ENCODE measurements at places on chromosomes 2 and 18.

GRCh38 chr2:191220671-191221070, 24.5 kb upstream of the MYO1B start:
- DNase-seq = no peak

GRCh38 chr2:6053743-6054142, 361.6 kb downstream of the SOX11 start:
- DNase-seq = no peak

DNA sequence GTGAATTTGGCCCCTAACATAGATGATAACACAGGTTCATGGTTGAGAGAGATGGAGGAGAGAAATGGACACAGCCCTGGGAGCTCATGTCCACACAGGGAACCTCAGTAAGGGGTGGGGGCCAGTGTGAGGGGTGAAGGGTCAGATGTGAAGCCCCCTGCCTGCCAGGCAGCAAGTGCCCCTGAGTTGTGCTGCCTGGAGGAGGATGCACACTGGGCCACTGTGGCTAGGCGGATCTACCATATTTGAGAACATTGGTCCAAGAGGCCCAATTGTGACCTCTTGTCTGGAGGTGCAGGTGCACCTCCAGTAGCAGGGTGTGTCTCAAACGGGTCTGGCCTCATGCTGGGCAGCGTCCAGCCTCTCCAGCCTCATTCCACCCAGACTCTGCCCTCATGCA, 99.6 kb upstream of the SNTG2 start:
- no peak for DNase-seq

- no peak for DNase-seq
Observed at GRCh38 chr18:4524096-4524495, 69.0 kb upstream of the DLGAP1 start.

- no peak for DNase-seq
Observed at GRCh38 chr2:44016282-44016681, 20.5 kb upstream of the LRPPRC start.

DNA sequence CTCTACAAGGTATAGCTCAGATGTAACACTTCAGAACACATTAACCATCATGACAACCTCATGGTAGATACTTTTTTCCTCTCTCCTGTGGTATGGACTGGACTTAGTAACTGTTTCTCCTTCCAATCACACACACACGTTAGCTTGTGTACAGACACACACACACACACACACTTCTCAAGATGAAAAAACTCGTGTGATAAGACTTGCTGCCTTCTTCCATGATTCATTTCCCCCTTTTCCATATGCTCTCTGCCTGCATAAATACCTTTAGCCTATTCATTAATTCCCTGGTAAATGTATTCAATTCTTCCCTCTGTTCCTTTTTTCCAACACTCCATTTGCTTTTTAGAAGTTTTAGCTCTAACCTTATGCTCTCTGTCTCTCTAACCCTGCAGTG, 118.9 kb upstream of the TANK start:
- DNase-seq = no peak

DNA sequence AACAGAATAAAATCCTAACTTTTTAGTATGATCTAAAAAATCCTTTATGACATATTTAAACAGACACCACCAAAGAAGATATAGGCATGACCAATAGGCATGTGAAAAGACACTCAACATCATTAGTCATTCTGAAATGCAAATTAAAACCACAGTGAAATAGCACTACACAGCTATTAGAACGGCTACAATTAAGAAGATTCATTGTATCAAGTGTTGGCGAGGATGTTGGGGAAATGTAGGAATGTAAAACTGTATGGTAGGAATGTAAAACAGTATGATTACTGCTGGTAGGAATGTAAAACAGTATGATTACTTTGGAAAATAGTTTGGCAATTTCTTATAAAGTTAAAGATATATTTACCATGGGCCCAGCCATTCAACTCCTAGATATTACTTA, 253.3 kb upstream of the TCF4 start:
- no peak for DNase-seq
